Omental fat pad (tissue), 4 donors: ENCODE measurements at places on chromosomes 13 and 19.
A peak's percentile ranks its signal among the peaks of the same experiment; 100 is the strongest.

- DNase-seq: no peak
Observed at GRCh38 chr19:58304748-58305064, 471 bp upstream of the ERVK3-1 start.

DNA sequence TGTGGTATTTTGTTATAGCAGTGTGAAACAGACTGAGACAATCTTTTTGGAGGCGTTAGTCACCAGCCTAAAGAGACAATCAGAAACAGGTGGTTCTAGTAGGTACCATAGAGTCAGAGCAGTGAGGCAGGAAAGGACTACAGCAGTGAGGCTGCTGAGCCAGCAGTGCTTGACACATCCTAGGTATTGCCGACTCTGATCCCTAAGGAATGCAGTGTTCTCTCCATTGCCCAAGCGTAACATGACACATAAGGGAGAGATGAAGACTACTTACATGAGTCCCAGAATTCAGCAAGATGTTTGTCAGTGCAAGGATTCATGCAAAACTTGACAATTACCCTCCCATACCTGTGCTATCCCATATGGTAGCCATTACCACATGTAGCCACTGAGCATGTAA is 62.4 kb upstream of the XPO4 start:
- no peak for DNase-seq

GRCh38 chr13:79803989-79804388 is 323.0 kb downstream of the NDFIP2 start:
- no peak for DNase-seq

DNA sequence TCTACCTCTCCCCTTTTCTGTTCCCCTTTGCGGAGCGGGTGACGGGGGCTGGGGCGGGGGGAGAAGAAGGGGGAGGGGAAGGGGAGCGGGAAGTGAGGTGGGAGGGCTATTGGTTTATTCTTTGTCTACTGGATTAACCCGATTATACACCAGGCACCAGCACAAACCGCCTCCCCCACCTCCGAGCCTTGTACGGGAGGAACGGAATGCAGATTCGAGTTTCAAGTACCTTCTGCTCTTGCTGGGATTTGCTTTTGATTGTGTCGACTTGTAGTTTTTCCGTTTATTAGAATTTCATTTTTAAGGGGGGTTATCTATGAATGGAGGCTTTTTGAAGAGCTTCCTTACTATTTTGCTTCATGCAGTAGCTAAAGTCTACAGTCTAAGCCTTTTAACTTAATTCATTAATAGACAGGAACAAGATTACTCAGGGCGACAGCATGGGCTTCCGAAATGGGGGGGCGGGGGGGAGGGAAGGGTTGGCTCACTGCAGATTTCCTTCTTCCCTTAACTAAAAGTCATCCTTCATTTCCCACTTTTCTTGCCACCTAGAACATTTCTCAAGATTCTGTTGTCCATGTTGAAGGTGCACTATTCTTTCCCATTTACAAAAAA is 937 bp upstream of the SPRY2 start:
- no peak for DNase-seq

GRCh38 chr19:40461669-40462221 is 3.8 kb downstream of the BLVRB start:
- no peak for DNase-seq

GRCh38 chr13:66926200-66926850 is 303.8 kb downstream of the PCDH9 start:
- no peak for DNase-seq

GRCh38 chr19:6963244-6963852 is 57.9 kb downstream of the MBD3L2B start:
- DNase-seq: no peak

DNA sequence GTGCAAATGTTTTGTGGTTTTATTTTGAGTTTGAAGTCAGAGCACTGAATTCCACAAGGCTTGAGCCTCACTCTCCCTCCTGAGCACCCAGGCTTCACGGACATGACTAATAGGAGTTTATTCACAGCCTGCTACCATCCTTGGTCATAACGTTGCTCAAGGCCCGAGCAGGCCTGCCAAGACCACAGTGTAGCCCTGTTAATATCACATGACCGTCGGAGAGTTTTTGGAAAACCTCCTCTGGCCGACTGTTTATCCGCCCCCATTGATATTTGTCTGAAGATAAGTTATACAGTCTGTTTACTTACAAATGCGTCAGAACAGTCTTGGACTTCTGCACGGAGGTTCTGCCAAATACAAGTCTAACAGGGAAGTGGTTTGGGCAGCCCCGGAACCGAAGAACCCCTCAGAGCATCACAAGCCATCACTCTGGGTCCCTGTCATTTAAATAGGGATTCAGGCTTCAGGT is 89.9 kb downstream of the COL4A2 start:
- peak; percentile 78 for DNase-seq

DNA sequence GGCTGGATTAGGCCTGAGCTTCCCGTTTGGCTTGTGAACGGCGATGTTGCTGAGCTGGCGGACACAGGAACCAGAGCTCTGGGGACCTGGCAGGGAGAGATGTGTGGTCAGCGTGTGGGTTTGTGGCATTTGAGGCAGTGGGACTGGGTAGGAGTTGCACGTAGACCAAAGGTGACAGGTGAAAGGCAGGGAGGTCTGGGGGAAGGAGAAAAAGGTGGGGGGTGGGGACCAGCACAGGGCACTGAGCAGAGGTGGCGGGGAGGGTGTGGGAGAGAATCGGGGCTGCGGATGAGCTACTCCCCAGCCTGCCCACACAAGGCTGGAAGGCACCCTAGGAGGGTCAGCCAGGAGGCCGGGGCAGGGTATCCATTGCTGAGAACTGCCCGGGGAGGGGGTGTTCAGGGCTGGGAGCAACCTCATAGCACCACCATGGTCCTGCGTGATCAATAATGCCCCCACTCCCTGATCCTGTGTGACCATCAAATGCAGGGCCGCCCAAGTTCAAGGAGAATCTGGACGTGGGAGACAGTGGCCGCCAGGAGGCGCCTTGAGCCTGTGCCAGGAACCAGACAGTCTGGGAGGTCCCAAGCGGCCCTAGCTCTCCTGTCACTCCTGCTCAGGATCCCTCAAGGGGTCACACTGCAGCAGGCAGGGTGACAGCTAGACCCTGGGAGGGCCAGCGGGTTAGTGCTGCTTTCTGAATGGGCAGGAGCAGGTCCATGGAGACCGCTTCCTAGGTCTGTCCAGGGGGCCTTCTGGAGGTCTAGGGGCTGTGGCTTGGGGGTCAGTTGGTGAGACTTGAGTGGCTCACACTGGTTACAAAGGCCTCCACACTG is 12.8 kb upstream of the SELENOW start:
- DNase-seq: no peak

DNA sequence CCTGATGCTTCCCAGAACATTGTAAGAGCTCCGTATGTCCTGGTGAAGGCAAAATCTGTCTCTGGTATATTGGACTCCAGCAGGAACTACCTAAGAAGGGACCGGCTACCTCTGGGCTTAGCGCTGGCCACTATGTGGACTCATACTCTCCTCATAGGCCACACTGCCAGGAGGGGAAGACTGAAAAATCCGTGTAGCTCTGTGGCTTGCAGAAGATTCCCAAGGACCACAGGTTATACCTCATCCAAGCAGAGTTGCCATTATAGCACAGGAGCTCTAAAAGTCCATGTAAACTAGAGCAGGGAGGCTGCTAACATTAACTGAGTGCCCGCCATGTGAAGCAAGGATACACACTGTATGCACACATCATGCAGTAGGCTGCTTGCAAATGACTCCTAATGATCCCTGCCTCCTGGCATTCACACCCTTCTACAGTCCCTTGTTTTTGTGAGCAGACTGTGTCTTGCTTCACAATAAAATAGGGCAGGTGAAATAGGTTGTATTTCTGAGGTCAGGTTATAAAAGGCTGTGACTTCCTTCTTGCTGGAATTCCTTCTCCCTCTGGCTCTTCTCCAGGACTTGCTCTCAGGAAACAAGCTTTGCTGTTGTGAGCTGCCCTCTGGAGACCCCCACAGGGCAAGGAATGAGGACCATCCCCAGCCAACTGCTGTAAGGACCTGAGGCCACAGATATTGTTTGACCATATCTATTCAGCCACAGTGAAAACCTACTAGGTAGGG is 192.6 kb upstream of the UBL3 start:
- no peak for DNase-seq

GRCh38 chr13:98033277-98034247 is 80.1 kb downstream of the IPO5 start:
- no peak for DNase-seq

DNA sequence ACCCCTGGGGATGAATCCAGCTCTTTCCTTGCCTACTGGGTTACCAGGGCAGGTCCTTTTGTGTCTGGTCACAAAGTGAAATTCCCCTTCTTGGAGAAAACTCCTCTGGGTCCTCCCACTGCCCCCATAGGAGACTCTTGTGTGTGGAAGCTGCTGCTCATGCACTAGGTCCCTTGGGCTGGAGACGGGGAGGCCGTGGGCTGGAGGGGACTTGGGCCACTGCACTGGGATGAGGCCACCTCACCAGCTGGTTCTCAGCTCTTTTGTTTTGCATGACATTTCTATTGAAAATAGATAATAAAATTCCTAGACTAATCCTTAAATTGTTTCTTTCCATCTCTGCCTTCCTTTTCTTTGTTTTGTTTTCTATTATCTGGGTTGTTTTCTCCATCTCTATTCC is 62.4 kb downstream of the TEX29 start:
- DNase-seq: no peak

- DNase-seq: no peak
Observed at GRCh38 chr13:40370661-40371060, 295.8 kb downstream of the FOXO1 start.

- DNase-seq: no peak
Observed at GRCh38 chr19:32415669-32416068, 10.1 kb downstream of the DPY19L3 start.

DNA sequence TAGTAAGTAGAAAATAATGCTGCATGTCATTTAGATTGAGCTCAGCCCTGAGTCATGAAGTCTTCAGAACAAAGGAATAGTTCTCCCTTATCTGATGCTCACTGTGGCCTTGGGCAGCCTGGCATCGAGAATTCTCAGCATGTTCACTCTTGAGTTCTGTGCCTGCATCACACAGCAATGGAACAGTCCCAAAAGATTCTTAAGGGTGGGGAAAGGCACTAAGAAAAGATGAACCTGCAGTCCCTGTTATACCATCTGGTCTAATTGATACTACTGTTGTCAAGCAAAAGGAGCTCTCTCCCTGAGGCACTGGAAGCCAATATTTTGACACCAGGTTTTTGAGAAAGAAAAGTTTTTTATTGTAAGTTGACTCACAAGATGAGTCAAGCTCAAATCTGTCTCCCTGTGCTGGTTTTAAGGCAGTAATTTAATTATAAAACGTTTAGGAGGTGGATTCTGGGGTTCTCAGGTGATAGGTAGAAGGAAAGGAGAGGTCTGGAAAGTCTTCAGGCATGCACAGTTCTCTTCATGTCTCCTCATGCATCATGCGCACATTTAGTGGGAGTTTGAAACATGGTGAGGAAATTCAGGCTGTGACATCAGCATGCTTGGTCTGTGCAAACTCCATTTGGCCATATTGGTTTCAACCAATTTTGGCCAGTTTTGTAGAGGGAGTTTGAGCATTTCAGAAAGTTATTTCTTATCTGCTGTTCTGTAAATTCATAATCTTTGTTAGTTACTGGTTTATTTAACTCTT is 38.1 kb upstream of the ZNF766 start:
- no peak for DNase-seq

GRCh38 chr19:6740589-6741343 is 1.3 kb downstream of the TRIP10 start:
- no peak for DNase-seq

DNA sequence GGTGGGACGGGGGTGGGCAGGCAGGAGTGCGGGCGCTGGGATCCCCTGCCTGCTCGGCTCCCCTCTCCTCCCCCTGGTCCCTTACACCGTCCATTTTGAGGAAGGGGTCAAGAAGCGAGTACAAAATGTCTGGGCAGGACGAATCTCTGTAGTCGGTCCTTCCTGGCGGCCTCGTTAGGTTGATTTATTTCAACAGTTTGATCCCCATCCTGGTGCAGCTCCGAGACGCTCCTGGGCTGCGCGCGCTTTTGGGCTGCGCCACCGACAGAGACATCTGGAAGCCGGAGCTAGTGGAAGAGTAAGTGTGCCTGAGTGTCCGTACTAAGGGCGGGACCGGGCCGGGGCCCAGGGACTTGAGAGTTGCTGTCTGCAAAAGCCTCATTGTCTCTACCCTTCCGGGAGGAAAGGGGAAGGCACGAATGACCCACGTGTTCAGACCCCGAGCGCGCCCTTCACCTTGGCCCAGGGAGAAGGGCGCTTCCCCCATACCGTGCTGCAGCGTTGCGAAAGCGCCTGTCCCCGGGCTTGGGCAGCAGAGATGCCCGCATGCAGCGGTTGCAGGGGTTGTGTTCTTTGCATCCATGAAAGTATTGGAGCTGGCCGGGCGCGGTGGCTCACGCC is 1.8 kb downstream of the ZNF114 start:
- DNase-seq: no peak

DNA sequence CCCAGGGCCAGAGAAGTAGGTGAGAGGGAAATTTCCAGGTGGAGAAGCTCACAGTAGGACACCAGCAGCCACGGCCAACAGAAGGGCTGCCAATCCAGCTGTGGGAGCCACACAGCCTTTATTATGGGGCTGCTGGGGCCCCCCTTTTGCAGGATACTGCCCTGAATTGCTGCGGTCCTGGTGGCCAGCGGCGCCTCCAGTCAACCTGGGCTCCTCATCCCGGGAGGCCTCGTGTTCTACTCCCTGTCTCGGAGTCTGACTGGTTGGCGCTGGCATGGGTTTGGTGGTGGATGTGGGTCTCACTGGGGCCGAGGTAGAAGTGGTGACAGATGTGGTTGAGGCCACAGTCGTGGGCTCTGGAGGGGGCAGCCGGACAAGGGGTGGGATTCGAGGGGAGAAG is 4.1 kb downstream of the LYPD3 start:
- DNase-seq: no peak

- DNase-seq: no peak
Observed at GRCh38 chr13:23799945-23800344, 89.3 kb downstream of the MIPEP start.

GRCh38 chr19:6047741-6048251 is 62.5 kb downstream of the RFX2 start:
- no peak for DNase-seq

DNA sequence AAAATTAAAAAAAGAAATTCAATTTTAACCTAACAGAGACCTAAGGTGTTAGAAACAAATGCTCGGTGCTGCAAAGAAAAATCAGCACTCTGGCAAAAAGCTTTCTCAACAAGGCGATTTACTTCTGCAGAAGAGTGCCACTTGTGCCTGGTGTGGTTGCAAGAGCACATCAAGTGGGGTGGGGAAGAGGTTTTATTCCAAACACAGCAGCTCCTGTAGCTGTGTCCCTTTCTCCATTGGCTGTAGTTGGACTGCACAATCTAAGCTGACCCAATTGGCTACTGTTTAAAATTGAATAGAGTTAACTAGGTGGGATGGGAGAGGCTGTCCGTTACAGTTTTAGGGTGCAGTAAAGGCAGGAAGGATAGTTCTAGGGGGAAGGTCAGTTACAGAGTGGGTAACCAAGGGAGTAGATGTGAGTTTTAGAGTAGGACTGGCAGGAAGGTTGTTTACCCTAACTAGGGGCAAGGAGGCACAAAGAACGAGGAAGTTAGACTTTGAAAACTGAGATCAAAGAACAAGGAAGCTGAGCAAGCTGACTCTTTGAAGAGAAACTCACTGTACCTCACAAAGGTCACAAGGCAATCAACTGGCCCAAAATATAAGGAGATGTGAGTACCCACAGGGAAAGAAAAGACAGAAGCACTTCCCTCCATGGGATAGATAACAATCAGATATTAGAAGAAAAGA is 145.7 kb downstream of the LIG4 start:
- DNase-seq: no peak
